Activated CD4-positive, alpha-beta memory T cell treated with anti-CD3 and anti-CD28 coated beads for 36 hours (primary cell): ENCODE measurements at places on chromosomes 6 and 20. TPM values are rescaled to one million over a fixed set of nuclear protein-coding genes. Genes with fewer than 3 reads are reported as not detected.

DNA sequence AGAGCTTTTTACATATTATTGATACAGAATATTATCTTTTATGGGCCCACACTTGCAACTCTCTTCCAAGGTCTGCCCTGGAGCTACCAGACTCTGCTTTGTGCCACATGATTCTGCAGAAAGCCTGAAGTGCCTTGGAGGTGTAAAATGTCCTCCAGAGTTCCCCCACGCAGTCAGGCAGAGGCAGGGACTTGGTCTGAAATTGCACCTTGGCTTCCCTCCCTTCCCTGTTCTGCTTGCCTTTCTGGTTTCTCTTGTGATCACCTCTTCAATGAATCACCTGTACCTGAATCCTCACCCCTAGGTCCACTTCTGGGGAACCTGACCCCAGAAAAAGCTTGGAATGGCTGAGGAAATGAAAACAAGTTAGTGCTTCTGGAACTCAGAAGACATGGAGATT, 43.0 kb upstream of the TGM2 start:
- H3K4me1 ChIP-seq = no peaks in the 10 kb centered on the region
- no peak overlapping the region for H3K27ac ChIP-seq
- H3K4me3 ChIP-seq = no peak overlapping the region
- H3K36me3 ChIP-seq = no peaks in the 10 kb centered on the region

DNA sequence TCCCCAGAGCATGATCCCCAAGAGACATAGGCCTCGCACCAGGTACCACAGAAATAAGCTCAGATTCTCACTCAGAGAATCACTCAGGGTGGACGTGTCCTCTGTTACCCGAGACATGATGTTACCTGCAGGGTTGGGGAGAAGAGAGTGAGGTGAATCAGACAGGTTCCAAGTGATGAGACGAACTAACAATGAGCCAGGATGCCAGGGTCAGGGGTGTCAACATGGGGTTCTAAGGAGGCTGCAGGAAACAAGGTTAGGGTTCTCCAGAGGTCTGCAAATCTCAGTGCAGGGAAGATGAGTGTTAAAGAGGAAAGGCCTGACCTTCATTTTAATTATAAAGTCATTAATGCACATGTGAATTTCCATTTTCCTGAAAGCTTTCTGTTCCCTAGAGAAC, 2.5 kb downstream of the TAP1 start:
- peaks cover 53% of the 10 kb centered on the region for H3K4me1 ChIP-seq
- peaks cover 86% of the 10 kb centered on the region for H3K36me3 ChIP-seq
- peak overlapping the region; percentile 99 for H3K4me3 ChIP-seq

GRCh38 chr6:36769676-36770499, 69.4 kb downstream of the CPNE5 start:
- peak; percentile 71 for DNase-seq
- H3K4me3 ChIP-seq = peak overlapping the region; percentile 55
- H3K27ac ChIP-seq = peak overlapping the region; percentile 86
- no peaks in the 10 kb centered on the region for H3K27me3 ChIP-seq

DNA sequence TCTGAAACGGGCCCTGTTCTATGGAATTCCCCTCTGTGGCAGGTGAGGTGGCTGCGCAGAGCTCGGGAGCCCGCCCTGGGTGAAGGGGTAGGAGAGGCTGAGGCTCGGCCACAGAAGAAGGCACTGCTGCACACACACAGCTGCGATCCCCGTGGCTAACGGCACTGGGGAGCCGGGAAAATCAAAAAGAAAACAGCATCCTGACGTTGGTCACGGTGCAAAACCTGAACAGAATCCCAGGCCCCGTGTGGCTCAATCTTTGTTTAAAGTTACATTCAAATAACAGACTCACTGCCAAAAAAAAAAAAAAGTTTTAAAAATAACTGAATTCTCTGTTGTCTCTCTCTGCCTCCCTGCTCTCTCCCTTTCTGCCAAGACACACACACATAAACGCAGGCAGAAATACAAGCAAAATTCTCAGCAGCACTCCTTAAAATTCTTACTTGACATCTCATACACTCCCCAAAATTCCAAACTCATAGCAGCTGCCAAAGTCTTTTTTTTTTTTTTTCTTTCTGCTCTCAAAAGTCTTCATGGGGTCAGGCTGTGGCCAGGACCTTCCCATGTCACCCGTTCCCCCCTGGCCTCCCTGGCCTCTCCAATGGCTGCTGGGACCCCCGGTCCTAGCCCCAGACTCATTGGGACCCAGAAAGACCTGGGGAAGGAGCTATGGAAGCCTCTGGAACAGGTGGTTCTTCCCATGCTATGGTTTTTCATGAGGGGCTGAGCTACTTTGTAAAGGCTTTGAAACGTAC, 248.8 kb downstream of the TTLL2 start:
- no peaks in the 10 kb centered on the region for H3K36me3 ChIP-seq
- DNase-seq = no peak
- no peak overlapping the region for H3K27ac ChIP-seq
- no peaks in the 10 kb centered on the region for H3K4me1 ChIP-seq

- H3K36me3 ChIP-seq = peaks cover 5% of the 10 kb centered on the region
- H3K4me3 ChIP-seq = no peak overlapping the region
Observed at GRCh38 chr6:14224359-14225103, 107.0 kb downstream of the CD83 start.

GRCh38 chr6:2007165-2007564, 238.2 kb downstream of the GMDS start:
- peaks cover 13% of the 10 kb centered on the region for H3K36me3 ChIP-seq
- no peak overlapping the region for H3K27ac ChIP-seq
- no peaks in the 10 kb centered on the region for H3K27me3 ChIP-seq
- H3K4me1 ChIP-seq = no peaks in the 10 kb centered on the region

DNA sequence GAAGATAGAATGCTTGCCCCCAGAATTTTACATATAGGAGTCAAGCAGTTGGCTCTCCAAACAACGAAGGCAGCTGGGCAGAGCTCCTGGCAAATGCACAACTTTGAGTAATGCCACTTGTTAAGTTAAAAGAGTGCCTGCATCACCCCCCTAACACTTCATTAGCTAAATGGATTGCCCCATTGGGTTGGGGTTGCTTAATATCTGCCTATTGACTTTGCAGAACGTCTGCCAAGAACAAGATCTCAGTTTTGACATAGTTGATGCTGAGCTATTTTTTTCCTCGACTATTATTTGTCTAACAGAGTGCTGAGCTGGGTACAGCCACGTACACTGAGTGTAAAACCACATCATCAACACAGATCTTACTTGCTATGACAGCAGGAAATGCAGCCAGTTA, 12.1 kb downstream of the ANKRD60 start:
- H3K4me3 ChIP-seq = no peak overlapping the region
- H3K36me3 ChIP-seq = peaks cover 6% of the 10 kb centered on the region
- no peak for DNase-seq
- H3K27me3 ChIP-seq = peaks cover 35% of the 10 kb centered on the region

GRCh38 chr6:13044390-13044789, 283.9 kb downstream of the TBC1D7 start:
- H3K27ac ChIP-seq = no peak overlapping the region
- no peaks in the 10 kb centered on the region for H3K36me3 ChIP-seq
- H3K27me3 ChIP-seq = peaks cover 5% of the 10 kb centered on the region
- no peak for DNase-seq

- no peak overlapping the region for H3K4me3 ChIP-seq
- H3K27ac ChIP-seq = no peak overlapping the region
- no peak for DNase-seq
- H3K36me3 ChIP-seq = no peaks in the 10 kb centered on the region
Observed at GRCh38 chr6:166268431-166268830, 39.8 kb downstream of the PRR18 start.

DNA sequence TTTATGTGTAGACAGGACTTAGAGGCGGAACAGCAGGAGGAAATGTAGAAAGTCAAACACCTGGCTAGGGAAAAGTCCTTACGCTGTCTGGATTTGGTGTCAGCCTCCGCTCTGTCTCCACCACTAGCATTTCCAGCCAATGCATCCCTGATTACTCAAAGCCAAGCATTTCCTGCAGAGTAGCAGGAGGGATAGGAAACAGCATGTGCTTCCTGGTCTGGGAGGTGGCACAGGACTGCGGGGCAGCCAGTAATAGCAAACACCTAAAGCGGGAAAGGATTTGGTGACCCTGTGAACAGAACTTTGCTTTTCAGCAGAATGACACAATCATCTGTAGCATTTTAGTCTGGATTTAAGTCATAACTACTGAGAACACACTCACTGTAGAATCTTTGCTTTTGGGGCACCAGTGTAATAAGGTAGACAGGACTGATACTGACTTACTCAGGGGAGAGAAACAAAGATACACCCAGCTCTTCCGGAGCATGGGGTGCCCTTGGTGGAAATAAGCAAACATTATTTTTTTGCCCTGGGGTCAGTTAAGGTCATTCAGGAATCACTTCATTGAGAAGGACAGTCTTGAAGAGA, 133.3 kb upstream of the AHI1 start:
- peaks cover 11% of the 10 kb centered on the region for H3K27me3 ChIP-seq
- H3K27ac ChIP-seq = no peak overlapping the region
- no peak overlapping the region for H3K4me3 ChIP-seq
- no peak for DNase-seq

- DNase-seq = no peak
- H3K27me3 ChIP-seq = peaks cover 7% of the 10 kb centered on the region
- H3K36me3 ChIP-seq = no peaks in the 10 kb centered on the region
- H3K27ac ChIP-seq = no peak overlapping the region
- no peaks in the 10 kb centered on the region for H3K4me1 ChIP-seq
- H3K4me3 ChIP-seq = no peak overlapping the region
Observed at GRCh38 chr6:88294702-88295101, 128.6 kb upstream of the CNR1 start.

- H3K27ac ChIP-seq = no peak overlapping the region
- H3K36me3 ChIP-seq = no peaks in the 10 kb centered on the region
- no peaks in the 10 kb centered on the region for H3K27me3 ChIP-seq
Observed at GRCh38 chr6:141744194-141744925, 388.4 kb upstream of the GJE1 start.

- no peak for DNase-seq
- H3K36me3 ChIP-seq = peaks cover 4% of the 10 kb centered on the region
- peaks cover 83% of the 10 kb centered on the region for H3K4me1 ChIP-seq
- H3K4me3 ChIP-seq = peak overlapping the region; percentile 53
- no peaks in the 10 kb centered on the region for H3K27me3 ChIP-seq
Observed at GRCh38 chr6:15399641-15400470, 154.0 kb downstream of the JARID2 start.

DNA sequence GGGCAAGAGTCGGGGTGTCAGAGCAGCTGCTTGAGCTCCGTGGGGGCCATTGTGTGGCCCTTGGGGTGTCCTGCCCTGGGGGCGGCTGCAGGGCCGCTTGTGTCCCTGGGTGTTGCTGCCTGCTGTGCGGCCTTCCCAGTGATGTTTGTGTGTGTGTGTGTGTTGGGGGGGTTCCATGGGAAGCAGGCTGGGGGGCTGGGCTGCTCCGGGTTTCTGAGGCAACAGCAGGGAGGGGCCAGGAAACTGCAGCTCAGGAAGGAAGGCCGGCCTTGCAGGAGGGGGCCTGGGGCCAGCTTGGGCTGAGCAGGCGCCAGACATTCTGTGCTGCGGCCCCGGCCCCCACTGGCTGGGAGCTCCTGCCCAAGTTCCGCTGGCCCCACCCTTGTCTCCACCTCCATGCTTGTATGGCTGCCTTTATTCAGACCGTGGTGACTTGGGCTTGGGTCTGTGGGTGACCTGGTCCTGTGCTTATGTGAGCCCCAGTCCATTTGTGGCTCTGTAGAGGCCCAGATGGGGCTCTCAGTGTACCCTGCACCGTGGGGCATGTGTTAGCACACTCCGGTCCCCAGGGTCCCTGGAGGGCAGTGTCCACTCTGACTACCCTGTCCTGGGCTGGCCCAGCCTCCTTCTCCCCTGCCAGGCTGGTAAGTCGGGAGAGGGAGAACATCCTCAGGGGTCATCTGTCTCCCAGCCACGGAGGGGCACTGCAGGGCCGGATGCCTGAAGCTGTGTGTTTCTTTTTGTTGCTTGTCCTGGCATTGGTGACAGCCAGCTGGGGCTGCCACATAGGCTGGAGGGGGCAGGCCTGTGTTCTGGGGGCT, 4.6 kb upstream of the SOX18 start:
- no peaks in the 10 kb centered on the region for H3K36me3 ChIP-seq
- peaks cover 16% of the 10 kb centered on the region for H3K4me1 ChIP-seq
- peaks cover 37% of the 10 kb centered on the region for H3K27me3 ChIP-seq
- H3K27ac ChIP-seq = no peak overlapping the region
- no peak overlapping the region for H3K4me3 ChIP-seq

DNA sequence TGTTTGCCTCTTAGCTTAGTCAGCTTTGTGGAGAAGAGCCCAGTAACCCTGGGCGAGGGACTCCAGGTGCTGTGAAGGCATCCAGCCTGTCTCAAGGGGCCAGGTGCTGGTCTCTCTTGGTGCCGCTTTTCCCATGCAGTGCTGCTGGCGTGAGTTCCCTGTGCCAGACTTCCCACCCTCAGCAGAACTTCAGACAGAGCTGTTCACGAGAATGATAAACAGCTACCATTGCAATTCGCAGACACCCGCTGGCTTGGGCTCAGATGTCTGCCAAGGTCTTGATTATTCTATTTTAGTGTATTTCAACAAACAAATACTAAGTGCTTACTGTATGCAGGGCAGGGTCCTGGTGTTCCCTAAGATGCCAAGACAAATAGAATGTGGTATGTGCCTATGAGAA, 57.7 kb downstream of the RNF217 start:
- H3K27ac ChIP-seq = no peak overlapping the region
- no peaks in the 10 kb centered on the region for H3K27me3 ChIP-seq
- no peaks in the 10 kb centered on the region for H3K36me3 ChIP-seq
- H3K4me1 ChIP-seq = no peaks in the 10 kb centered on the region

The CST11 gene
- total RNA-seq = not detected

The IRAK1BP1 gene
- 2.1 TPM for total RNA-seq

The PMEPA1 gene
- total RNA-seq = 3.0 TPM

The PSORS1C2 gene
- not detected for total RNA-seq

The LST1 gene
- total RNA-seq = 15.7 TPM

The RBPJL gene
- not detected for total RNA-seq

The TINAG gene
- not detected for total RNA-seq

The ATAT1 gene
- 7.6 TPM for total RNA-seq

The MAP7 gene
- 1.3 TPM for total RNA-seq
